Upper lobe of left lung (tissue), 6 donors: ENCODE measurements at places on chromosomes 12 and 14.

GRCh38 chr12:119547001-119547400 lies 46.6 kb upstream of the TMEM233 start:
- DNase-seq: no peak

- DNase-seq: no peak
These were observed 8.6 kb upstream of the ASB2 start for GRCh38 chr14:93984987-93985410.

DNA sequence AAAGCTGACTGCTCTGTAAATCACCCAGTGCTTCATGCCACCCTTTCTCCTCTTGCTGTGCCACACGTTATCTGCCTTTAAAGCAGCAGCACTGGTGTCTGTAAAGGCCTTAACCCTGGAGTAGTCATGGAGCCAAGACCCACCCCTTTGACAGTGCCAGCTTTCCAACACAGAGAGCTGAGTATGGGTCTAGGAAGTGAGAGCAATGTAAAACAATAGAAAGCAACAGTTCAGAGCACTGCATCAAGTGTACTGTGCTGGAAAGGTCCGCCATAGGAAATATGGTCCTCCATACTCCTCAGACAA lies 139.5 kb downstream of the DAD1 start:
- DNase-seq: no peak

DNA sequence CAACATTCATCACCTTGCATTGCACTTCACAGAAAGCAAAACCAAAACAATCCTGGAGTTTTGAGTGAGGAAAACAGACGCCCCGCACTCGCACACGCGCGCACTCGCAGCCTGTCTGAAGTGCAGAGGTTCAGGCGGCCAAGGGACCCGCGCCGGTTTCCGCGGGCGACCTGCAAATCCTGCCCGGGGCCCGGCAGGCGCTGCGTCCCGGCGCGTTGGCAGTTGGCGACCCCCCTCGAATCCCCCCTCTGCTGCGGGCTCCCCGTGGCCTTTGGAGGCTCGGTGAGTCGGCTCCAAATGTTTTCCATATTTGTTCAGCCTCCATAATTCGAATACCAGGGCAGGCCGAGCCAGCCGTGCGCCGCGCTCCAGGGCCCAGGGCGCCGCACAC lies at the start of gene SSPN:
Gene SSPN (plus strand): TSS at position 324 of the 391 bp plus-strand sequence. CDS start 100 bp downstream, outside the sequence.
- DNase-seq: no peak

- no peak for DNase-seq
These were observed 13.0 kb downstream of the ISCU start for GRCh38 chr12:108575199-108575912.

DNA sequence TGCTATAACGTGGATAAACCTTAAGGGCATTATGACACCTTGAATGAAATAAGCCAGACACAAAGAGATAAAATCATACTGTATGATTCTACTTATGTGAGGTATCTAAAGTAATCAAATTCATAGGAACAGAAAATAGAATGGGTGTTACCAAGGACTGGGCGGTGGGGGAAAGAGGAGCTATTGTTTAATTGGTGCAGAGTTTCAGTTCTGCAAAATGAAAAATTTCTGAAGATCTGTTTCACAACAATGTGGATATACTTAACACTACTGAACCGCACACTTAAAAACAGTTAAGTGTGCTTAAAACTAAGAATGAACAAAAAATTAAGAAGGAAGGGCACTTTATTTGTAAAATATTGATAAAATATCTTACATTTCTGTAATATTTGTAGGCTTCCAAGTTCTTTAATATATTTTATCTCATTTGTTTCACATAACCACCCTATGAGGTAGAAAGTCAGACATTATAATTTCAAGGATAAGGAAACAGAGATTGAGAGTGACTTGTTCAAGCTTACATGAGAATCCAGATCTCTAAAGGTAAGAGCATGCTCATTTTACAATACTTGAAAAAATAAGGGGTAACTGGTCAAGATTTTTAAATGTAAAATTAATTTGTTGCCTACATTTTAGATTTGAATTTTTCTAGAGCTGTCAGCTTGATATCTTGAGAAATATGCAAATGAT lies 14.9 kb downstream of the LTA4H start:
- no peak for DNase-seq

DNA sequence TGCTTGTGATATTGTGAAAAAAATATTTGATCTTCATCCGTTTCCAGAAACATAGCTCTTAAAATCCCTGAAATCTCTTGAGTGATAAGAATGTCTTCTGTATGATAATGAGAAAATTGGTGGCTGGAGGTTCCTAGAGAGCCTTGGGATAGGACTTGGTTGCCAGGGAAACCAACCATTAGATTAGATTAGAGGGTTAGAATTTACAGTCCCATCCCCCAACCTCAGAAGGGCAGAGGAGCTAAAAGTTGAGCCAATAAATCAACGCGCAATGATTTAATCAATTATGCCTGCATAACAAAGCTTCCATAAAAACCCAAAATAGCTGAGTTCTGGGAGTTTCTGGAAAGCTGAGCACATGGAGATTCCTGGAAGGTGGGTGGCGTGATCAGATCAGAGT lies 10.6 kb downstream of the SEL1L start:
- no peak for DNase-seq

GRCh38 chr12:63844391-63845341 lies at the start of gene SRGAP1:
Gene SRGAP1, plus strand, starts transcription at chr12:63844700. Its CDS starts 117 bp downstream, at chr12:63844817.
- DNase-seq: peak; percentile 40

DNA sequence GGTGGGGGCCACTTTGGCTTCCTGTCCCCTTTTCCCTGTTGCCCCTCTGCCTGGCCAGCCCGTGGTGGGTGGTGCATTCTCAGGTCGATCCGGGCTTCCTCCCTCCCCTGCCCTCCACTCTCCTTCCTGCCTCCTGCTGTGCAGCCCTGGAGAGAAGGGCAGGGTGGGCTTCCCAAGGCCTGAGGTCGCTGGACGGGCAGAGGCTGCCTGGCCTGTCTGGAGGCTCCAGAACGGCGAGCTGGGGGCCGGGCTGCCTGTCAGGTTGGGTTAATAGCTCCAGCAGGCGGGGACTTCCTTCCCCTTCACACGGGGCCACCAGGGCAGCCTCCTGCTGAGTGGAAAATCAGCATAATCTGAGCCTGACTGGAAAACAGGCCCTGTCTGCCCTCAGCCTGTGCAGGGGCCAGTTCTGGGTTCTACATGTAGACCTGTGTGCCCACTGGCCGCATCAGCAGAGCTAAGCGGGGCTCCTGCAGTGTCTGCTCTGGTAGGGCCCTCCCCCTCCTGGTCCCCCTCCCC lies 11.3 kb downstream of the KIF26A start:
- no peak for DNase-seq

DNA sequence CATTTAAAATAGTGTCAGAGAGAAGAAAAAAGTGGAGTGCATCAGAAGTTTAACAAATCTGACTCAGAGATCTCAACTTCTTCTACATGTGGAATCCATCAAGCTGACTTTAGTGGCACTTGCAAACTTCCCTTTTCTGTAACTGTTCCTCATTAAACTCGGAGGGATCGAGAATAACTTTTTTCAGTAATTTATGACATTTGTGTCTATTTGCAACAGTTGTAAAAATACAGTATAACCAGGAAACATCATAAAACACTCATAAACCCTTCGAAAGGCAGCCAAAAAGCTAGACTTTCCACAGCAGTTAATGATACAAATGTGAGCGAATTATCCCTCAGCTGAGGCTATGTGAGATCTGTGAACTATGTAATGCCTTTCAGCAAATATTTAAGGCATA lies 1936.8 kb upstream of the SEL1L start:
- DNase-seq: no peak
